ENCODE measurements at places on chromosomes 13 and 19. TPM values are rescaled to one million over a fixed set of nuclear protein-coding genes. Genes with fewer than 3 reads are reported as not detected.

DNA sequence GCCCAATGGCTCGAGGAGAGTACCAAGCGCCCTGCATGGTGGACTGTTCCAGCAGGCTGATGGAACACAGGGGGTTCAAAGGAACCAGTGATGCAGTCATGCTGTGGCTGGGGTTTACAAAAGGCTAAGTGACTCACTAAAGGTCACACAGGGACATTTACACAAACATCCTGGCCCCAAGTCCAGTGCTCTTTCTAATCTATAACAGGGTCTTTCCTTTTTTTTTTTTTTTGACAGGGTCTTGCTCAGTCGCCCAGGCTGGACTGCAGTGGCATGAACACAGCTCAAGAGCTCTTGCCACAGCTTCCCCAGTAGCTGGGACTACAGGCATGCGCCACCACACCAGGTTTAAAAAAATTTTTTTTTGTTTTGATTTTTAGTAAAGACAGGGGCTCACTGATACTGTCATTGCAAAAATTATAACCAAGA lies 2.8 kb upstream of the SLC25A15 start:
- peak; percentile 40 for DNase-seq

GRCh38 chr13:107900775-107901174 lies 314.6 kb downstream of the LIG4 start:
- peak; percentile 71 for DNase-seq

DNA sequence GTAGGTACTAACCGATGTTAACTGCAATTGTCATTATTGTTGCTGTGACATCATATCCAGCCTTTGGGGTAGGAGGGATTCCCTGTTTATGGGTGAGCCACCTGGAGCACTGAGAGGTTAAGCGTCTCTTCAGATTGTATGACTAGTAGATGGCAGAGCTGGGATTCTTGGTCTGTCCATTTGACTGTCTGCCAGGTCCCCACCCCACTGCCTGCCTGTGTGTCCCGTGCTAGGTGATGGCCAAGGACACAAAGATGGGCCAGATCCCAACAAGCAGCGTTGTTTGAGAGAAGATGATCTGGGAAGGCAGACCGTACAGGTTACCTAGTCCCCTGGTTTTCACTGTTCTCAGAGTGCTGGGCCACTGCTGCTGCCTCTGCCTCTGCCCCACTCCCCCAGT lies 16.6 kb downstream of the PPP2R1A start:
- DNase-seq = no peak

DNA sequence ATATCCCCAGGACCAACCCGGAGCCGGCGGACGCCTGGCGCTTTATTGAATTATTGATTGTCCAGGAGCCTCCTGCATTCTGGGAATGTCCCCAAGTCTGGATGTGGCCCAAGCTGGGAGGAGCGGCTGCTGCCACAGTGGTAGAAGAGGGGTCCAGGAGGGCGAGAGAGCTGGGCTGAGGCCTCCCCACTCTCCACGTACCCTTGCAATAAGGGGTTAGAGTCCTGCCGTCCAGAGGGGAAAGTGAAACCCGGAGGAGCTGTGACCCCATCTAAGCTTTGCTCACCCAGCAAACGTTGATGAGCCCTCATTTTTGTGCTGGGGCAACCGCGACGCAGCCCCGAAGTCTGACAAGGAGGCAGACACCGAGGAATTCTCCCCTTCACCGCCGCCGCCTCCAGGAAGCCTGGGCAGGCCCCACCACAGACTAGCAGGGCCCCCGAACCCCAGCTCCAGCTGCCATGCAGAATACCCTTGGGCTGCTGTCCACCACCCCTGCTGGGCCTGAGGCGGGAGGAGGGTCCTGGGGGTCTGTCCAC lies 1.4 kb upstream of the C2CD4C start:
- DNase-seq = no peak

GRCh38 chr13:80022146-80022545 lies 318.8 kb downstream of the SPRY2 start:
- no peak for DNase-seq

GRCh38 chr19:38665950-38666662 lies 18.7 kb downstream of the ACTN4 start:
- no peak for DNase-seq

GRCh38 chr13:97948041-97948440 lies 5.4 kb upstream of the IPO5 start:
- peak; percentile 30 for DNase-seq

- DNase-seq = no peak
These were observed 14.2 kb upstream of the LENG8 start for GRCh38 chr19:54434873-54435214.

DNA sequence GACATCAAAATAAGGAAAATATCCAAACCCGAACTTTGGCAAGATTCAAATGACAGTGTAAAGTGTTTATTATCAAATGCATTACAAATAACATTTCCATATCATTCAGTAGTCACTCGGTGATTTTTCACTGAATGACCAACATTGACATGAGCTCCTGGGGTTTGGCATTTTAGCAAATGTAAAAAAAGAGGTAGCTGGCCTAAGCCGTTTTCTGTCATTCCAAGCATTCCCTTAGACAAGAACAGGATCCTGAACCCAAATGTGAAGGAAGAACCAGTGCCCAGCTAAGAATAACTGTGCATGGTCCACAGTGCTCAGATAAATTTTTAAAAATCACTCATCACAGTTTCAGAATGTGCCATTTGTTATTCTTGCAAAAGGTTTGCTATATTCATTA lies 327.9 kb downstream of the GPC6 start:
- no peak for DNase-seq

DNA sequence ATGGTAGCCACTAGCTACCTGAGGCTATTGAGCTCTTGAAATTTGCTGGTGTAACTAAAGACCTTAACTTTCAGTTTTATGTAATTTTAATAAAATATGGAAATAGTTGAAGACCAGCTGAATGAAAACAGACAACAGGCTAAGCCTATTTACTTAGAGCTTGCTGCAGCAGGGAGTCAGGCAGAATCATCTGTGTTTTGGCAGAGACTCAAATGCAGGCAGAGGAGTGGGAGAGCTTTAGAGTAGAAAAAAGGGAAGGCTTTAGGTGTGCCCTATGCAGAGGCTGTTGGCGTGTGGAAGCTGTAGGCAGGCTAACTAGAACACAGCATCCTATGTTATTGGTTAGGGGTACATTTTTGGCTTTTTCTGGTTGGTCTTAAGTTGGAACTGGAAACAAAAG lies 304.9 kb upstream of the NBEA start:
- DNase-seq = no peak

The TMEM238 gene
- 1.3 TPM for total RNA-seq

The NAA16 gene
- 8.2 TPM for total RNA-seq

The EXOC3L2 gene
- 0.84 TPM for total RNA-seq

The LGALS14 gene
- not detected for total RNA-seq

The TMPRSS9 gene
- not detected for total RNA-seq

All from HT1080 (cell line).